Activated naive CD4-positive, alpha-beta T cell treated with anti-CD3 and anti-CD28 coated beads, Interleukin-2, amount 10 ng/mL, durations not matched to agents 7 days and 5 days (primary cell): ENCODE measurements at places on chromosomes 4 and X.

DNA sequence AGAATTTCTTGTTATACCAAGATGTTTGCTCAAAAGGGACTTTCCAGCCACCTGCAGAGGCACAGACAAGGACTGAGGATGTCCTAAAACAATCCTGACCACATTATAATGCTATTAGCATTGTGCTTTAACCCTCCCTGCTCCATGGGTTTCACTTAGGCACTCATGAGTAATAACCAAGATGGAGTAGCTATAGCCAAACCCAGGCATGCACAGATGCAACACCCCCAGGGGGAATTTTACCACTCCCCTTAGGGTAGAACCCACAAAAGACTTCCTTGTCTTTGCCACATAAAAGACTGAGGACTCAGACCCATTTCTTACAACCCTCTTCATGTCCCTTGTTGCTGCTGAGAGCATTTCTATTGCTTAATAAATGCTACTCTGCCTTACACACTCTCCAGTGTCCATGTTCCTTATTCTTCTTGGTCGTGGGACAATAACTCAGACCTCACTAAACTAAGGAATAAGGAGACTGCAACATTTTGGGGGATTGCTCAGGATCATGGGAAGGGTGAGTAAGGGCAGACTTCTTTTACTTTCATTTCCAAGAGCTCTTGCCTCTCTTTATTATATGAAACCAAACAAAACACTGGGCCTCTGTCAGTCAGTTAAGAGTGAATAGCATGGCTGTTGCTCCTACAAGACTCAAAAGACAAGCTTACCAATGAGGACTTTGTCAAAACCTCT, 103.5 kb downstream of the TECRL start:
- H3K27ac ChIP-seq: no peak overlapping the region
- no peaks in the 10 kb centered on the region for H3K27me3 ChIP-seq
- no peak for DNase-seq
- H3K4me3 ChIP-seq: no peak overlapping the region

DNA sequence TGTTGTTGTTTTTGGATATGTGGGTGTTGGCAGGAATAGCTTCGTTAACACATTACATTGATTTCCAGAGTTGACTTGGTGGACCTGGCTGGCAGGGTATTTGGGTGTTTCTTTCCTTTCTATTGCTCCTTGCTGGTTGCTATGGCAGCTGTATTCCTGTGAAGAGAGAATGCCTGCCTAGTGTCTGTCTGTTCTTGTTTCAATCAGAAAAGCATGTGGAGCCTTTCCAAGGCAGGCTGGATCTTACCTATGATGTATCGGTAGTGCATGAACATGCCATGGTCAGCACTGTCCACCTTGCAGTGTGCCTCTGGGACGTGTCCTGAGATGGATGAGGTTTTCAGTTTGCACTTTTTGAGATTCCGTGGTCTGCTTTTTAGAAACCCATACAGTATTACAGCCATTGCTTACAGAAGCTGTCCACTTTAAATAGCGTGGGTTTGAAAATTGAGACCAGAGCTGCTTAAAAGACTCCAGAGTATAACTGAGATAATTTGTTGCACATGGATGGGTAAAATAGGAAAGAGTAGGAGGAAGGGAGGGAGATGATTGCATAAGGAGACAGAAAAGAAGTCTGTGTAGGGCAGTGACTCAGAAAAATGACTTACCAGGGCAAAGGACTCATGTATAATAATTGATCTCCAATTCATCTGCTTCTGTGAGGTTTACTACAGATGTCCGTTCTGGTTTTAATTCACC, 20.0 kb upstream of the AADAT start:
- H3K27ac ChIP-seq: no peak overlapping the region
- H3K27me3 ChIP-seq: peaks cover 3% of the 10 kb centered on the region
- H3K36me3 ChIP-seq: no peaks in the 10 kb centered on the region
- no peaks in the 10 kb centered on the region for H3K4me1 ChIP-seq

DNA sequence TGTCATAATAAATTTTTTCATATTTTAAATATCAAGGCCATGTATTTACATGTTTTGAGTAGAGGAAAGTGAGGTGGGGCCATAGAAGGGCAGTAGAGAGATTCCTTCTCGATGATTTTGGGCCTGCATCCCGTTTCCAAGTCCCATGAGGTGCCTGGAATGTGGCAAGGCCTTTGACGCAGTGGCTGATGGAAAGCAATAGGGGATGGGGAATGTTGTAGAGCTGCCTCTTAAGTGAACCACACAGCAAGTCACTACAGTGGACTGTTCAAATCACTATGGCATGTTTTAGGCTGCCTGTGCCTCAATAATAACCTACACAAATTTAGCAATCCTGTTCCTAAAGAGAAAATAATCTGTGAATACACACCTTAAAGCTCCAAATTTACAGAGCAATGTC, 48.3 kb downstream of the ANXA5 start:
- H3K36me3 ChIP-seq: no peaks in the 10 kb centered on the region
- no peak overlapping the region for H3K27ac ChIP-seq
- no peak for DNase-seq
- no peak overlapping the region for H3K4me3 ChIP-seq
- H3K27me3 ChIP-seq: peaks cover 13% of the 10 kb centered on the region

GRCh38 chr4:148273501-148273986, 168.7 kb downstream of the NR3C2 start:
- no peaks in the 10 kb centered on the region for H3K36me3 ChIP-seq
- H3K27me3 ChIP-seq: no peaks in the 10 kb centered on the region
- H3K27ac ChIP-seq: no peak overlapping the region
- H3K4me3 ChIP-seq: no peak overlapping the region

DNA sequence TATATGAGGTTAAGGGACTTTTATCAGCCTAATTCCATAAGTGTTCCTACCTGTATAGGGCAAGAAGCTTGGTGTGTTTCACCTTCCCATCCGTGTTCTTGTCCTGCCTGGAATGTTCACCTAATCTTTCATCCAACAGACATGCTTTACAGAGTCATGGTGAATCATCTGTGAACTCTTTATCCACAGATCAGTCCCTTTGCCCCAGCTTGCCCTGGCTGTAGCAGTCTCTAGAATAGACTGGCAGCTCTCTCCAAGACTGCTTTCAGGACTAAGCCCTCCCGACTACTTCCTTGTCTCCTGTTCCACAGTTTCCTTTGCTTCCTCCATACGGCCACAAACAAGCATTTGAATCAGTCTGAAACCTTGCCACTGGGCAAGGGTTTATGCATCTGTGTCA, 177.9 kb upstream of the IL15 start:
- H3K4me1 ChIP-seq: no peaks in the 10 kb centered on the region
- no peaks in the 10 kb centered on the region for H3K27me3 ChIP-seq
- DNase-seq: no peak
- no peak overlapping the region for H3K4me3 ChIP-seq
- no peaks in the 10 kb centered on the region for H3K36me3 ChIP-seq

- DNase-seq: no peak
- H3K4me1 ChIP-seq: peaks cover 42% of the 10 kb centered on the region
- no peaks in the 10 kb centered on the region for H3K27me3 ChIP-seq
- peak overlapping the region; percentile 88 for H3K27ac ChIP-seq
Observed at GRCh38 chrX:13688384-13688957, 457 bp upstream of the RAB9A start.

DNA sequence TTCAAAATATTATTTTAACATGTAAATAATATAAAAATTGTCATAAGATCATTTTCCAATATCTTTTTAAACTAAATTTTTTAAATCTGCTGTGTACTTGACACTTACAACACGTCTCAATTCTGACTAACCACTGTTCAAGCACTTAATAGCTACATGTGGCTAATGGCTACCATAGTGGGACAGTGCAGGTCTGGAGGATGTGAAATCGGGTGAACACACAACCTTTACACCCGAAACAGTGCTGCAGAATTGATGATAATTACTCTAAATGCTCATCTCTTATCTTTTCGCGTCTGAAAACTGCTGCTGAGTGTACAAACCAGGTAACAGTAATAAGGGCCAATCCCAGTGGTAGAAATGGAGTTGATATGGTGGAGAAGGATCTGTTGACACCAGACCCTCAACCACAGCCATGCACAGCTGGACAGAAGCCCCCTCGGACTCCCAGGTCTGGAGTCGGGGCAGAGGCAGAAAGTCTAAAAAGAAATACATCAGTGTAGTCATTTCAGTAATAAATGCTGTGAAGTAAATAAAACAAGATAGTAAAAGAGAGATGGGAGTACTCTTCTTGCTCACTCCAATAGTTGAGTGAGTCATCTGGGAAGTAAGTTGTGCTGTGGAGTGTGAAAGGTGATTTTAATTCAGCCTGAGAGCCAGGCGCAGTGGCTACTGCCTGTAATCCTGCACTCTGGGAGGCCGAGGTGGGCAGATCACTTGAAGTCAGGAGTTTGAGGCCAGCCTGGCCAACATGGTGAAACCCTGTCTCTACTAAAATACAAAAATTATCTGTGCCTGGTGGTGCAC, 150.0 kb downstream of the CBR4 start:
- peaks cover 4% of the 10 kb centered on the region for H3K27me3 ChIP-seq
- DNase-seq: no peak
- no peak overlapping the region for H3K27ac ChIP-seq

DNA sequence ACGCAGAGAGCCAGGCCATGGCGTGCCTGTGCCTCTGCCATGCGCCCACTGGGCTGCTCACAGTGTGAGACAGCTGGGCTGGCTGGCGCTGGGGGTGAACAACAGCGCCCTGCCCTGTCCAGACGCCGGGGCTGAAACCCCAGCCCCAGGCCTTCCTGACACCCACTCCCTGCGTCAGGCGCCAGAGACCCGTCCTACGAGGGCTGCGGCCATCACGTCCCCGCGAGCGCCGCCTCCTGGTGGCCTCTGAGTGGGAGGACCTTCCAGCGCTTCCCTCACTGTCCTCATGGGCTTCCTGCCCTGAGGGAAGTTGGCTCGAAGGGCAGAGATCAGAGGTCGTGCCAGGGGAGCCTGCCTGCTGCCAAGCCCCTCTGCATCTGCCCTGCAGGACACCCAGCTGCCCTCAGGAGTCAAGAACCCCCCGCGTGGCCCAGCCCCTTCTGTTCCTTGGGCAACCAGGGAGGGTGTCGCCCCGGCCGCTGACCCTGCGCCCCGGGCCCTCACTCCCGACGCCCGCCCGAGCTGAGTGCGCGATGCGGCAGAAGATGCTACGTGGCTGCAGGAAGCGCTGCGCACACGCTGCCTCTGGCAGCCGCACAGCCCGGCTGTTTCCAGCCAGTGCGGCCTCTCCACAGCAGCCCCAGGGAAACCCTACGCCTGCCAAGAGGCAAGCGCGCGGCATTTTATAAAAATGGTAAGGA, 16.2 kb downstream of the NELFA start:
- no peaks in the 10 kb centered on the region for H3K4me1 ChIP-seq
- no peak overlapping the region for H3K27ac ChIP-seq
- H3K4me3 ChIP-seq: no peak overlapping the region
- no peak for DNase-seq

GRCh38 chr4:145387079-145387478, 94.6 kb upstream of the SMAD1 start:
- DNase-seq: no peak
- no peak overlapping the region for H3K27ac ChIP-seq
- H3K4me1 ChIP-seq: no peaks in the 10 kb centered on the region
- no peaks in the 10 kb centered on the region for H3K36me3 ChIP-seq

DNA sequence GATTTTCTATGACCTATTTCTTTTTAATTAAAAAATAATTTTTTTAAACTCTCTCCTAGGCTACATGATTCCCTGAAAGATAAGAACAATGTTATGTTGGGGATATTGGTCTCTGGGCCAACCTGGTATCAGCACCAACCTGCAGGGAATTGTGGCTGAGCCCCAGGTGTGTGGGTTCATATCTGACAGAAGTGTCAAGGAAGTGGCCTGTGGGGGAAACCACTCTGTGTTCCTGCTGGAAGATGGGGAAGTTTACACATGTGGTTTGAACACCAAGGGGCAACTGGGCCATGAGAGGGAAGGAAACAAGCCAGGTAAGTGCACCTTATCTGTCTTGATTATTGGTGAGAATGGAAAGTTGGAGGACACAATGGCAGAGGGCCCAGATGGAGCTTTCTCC, 13.5 kb downstream of the HERC3 start:
- DNase-seq: no peak
- H3K4me3 ChIP-seq: no peak overlapping the region
- peaks cover 67% of the 10 kb centered on the region for H3K36me3 ChIP-seq
- no peak overlapping the region for H3K27ac ChIP-seq
- H3K4me1 ChIP-seq: peaks cover 53% of the 10 kb centered on the region

GRCh38 chrX:41144873-41145272, 59.6 kb downstream of the USP9X start:
- H3K36me3 ChIP-seq: peaks cover 28% of the 10 kb centered on the region
- H3K4me3 ChIP-seq: no peak overlapping the region
- no peaks in the 10 kb centered on the region for H3K27me3 ChIP-seq
- H3K27ac ChIP-seq: no peak overlapping the region

DNA sequence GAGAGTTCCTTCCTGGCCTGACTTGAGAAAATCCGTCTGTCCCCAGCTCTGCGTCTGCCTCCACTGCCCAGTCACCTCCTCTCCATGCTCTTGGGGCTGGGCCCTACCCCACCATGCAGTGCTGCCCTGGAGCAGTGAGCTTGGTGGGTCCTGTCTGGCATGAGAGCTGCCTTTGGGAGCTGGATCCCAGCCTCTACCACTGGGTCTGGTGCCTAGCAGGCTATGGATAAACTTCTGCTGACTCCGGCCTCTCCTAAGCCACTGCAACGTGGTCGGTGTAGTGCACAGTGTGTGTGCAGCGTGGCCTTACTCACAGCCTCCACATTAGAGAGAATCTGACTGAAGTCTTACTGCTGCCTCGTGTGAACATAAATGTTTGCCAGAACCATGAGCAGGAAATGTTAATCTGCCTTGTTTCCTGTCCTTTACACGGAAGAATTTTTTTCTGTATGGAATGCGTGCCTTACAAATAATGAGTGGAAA, 47.6 kb downstream of the HTT start:
- peaks cover 14% of the 10 kb centered on the region for H3K4me1 ChIP-seq
- H3K36me3 ChIP-seq: peaks cover 29% of the 10 kb centered on the region
- H3K27me3 ChIP-seq: no peaks in the 10 kb centered on the region
- DNase-seq: no peak

- H3K27ac ChIP-seq: no peak overlapping the region
- no peak overlapping the region for H3K4me3 ChIP-seq
- no peaks in the 10 kb centered on the region for H3K4me1 ChIP-seq
- peaks cover 4% of the 10 kb centered on the region for H3K27me3 ChIP-seq
- no peak for DNase-seq
- H3K36me3 ChIP-seq: no peaks in the 10 kb centered on the region
Observed at GRCh38 chr4:24734511-24734910, 60.9 kb upstream of the SOD3 start.

GRCh38 chrX:70476934-70477733, 32.5 kb downstream of the DLG3 start:
- no peak overlapping the region for H3K4me3 ChIP-seq
- H3K36me3 ChIP-seq: peaks cover 6% of the 10 kb centered on the region
- no peaks in the 10 kb centered on the region for H3K27me3 ChIP-seq
- H3K4me1 ChIP-seq: no peaks in the 10 kb centered on the region
- H3K27ac ChIP-seq: no peak overlapping the region
- no peak for DNase-seq

GRCh38 chrX:120486786-120487185, 17.7 kb upstream of the LAMP2 start:
- DNase-seq: no peak
- H3K4me1 ChIP-seq: peaks cover 35% of the 10 kb centered on the region
- H3K36me3 ChIP-seq: no peaks in the 10 kb centered on the region
- H3K4me3 ChIP-seq: peak overlapping the region; percentile 23

- no peak overlapping the region for H3K27ac ChIP-seq
- no peaks in the 10 kb centered on the region for H3K36me3 ChIP-seq
- H3K4me1 ChIP-seq: no peaks in the 10 kb centered on the region
Observed at GRCh38 chr4:71945791-71946190, 86.0 kb upstream of the NPFFR2 start.
